ENCODE measurements at places on chromosomes 7 and 10.

GRCh38 chr7:66751945-66752344 lies 11.4 kb downstream of the RABGEF1 start:
- no peak for DNase-seq

GRCh38 chr10:103188853-103189252 lies 4.2 kb downstream of the NT5C2 start:
- no peak for DNase-seq

DNA sequence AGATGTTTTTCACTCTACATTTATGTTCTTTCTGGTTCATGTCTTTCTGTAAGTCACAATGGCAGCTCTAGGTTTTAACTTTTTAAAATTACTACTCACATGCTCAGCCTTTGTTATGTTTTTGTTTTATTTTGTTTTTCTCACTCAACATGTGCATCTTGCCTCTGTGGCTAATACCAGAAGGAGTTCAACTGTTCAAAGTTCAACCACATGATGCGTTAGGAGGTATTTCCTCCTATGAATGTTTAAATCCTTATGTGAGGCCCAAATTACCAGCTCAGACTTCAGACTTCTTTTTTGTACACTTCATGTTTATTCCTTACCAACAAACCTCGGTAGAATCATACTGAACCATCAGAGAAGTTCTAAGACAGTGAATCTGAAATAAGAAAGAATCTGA lies 151.6 kb downstream of the MALRD1 start:
- DNase-seq: no peak

DNA sequence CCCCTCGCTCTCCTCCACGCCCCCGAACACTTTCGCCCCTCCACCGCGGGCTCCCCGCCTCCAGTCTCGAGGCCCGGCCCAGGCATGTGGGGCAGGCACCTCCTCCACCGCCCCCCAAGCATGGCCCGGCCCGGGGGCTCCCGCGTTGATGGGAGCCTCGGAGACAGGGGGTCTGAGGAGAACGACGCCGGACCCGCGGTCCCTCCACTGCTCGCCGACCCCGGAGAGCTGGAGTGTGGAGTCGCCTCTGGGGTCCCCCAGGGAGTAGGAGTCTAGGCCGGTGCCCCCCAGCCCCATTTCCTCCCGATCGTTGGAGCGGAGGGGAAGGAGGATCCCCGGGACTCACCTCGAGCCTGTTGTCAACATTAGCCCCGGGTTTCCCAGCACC lies 206 bp downstream of the UPF2 start:
- no peak for DNase-seq

DNA sequence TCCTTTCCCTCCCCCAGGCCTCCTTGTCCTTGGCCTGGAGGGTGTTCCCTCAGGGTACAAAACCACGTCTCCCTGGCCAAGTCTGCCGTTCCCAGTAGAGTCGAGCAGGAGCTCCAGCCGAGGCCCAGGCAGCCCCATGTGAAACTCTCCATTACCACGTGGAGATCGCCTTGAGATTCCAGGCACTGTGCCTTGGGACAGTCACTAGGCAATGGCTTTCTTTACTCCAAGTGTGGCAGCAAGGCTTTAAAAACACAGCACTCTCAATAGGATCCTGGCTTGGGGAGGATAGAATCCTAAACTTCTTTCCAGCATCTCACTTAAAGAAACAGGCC lies 57.5 kb downstream of the PLXNA4 start:
- DNase-seq: no peak

DNA sequence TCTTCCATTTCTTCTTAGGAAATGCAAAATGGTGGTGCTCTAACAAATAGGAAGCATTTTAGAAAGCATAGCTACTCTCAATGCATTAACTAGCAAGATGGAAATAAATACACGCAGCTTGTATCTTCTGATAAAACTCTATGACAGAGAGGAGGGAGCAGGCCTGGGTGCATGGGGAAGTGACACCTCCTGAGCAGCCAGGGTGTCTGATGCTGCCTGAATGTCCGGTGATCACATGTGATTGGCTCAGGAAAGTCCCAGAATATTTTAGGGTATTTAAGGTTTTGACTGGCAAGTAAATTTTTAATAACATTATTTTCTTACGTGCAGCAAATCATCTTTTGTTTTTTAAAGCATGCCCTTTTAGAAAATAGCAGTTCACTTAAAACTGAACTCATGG lies 261.0 kb upstream of the KLF6 start:
- no peak for DNase-seq

GRCh38 chr10:129035052-129035827 lies 431.8 kb upstream of the MGMT start:
- no peak for DNase-seq

GRCh38 chr10:121540732-121541395 lies 57.4 kb downstream of the FGFR2 start:
- DNase-seq: no peak

GRCh38 chr7:105210721-105211205 lies 178.0 kb downstream of the SRPK2 start:
- DNase-seq: no peak

All from amygdala (tissue), 56 donors.